ENCODE measurements at places on chromosomes 13 and 19.
A peak's percentile ranks its signal among the peaks of the same experiment; 100 is the strongest.

GRCh38 chr13:29452773-29453616 lies 142.5 kb downstream of the SLC7A1 start:
- no peak for DNase-seq

DNA sequence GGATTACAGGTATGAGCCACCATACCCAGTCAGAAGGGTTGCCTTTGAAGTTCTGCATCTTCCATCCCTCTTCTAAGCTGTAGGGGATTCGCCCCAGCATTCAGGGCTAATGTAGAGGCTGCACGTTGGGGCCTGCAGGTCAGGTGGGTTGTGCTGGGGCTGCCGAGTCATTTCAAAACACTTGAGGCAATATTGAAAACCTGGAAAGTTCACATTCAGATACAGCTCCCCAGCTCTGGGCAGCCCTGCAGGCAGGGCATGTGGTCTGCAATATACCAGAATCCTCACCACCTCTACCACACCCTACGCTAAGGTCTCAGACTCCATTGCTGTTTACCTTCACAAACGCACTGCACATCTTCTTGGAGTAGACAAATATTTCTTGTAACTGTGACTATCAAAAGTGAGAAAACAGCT lies 24.6 kb downstream of the CCNE1 start:
- no peak for DNase-seq

- DNase-seq: no peak
Observed at GRCh38 chr19:28388988-28389387, 824.0 kb downstream of the UQCRFS1 start.

DNA sequence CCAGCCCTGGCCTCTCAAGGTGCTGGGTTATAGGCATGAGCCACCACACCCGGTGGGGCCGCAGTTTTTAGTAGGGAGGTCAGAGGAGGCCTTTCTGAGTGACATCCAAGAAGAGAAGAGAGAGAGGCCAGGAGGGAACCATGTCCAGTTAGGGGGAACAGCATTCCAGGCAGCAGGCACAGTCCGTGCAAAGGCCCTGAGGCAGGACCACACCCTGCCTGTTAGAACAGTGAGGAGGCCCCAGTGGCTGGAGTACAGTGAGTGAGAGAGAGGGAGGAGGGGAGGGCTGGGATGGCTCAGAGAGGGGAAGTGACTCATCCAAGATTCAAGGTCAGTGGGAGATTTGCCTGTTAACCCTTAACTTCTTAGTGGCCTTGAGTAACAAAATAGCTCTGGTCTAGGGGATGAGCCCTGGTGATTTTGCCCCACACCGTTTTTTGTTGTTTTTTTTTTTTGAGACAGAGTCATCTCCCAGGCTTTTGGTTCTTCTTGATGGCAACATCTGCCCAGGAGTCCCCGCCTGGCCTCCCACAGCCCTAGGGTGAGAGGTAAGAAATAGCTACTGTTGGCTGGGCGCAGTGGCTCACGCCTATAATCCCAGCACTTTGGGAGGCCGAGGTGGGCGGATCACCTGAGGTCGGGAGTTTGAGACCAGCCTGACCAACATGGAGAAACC lies 2.7 kb upstream of the PLIN3 start:
- peak; percentile 73 for DNase-seq

DNA sequence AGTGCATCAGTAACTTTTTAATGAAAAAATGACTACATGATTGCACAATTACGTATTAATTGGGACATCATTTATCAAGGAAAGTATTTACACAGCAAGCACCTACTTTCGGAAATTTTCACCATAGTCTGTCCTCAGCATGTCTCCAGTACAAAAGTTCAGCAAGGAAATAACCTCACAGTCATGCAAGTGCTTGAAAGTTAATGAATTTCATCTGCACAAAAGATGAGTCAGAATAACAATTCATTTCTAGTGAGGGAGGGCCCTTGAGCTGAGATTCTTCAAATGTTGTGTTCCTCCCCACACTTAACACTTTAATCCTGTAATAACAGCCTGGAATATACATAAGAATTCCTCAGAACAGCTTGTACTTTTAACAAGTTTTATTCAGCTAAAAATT lies 49.0 kb upstream of the OXGR1 start:
- DNase-seq: peak; percentile 55

DNA sequence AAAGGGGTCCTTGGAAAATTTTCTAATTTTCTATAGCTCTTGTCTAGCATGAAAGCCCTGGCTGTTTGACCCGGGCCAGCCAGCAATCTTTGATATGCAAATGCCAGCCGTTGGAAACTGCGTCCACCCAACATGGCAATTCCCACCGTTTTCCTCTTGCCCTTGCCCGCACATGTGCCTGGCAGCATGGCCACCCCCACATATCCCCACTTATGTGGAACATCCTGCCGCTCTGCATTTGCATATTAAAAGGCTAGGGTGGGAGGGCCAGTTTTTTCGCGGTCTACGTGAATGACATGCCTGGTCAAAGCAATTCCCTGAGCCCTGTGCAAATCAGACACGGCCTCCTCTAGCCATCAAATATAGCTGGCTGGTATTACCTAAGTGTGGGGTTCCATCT lies 110.3 kb upstream of the TDRD3 start:
- no peak for DNase-seq

DNA sequence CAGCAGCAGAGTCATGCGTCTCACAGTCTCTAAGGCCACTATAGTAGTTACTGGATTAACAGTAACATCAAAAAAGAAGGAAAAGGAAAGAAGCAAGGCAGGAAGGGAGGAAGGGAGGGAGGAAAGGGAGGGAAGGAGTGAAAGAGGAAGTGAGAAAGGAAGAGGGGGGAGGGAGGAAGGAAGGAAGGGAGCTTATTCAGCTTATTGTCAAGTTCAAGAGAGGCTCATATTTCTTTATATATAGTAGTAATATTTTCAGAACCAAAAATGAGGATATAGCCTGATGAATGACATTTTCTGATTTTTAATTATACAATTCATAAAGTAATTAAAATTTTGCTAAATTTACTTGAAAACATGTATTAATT lies 17.7 kb upstream of the RUBCNL start:
- DNase-seq: no peak

- DNase-seq: no peak
Observed at GRCh38 chr19:13103581-13104359, 1.1 kb upstream of the LYL1 start.

- no peak for DNase-seq
Observed at GRCh38 chr13:26558987-26559386, 1.5 kb downstream of the WASF3 start.

- no peak for DNase-seq
Observed at GRCh38 chr13:99418843-99419140, 82.5 kb upstream of the TM9SF2 start.

GRCh38 chr13:98869408-98870090 lies 108.3 kb downstream of the DOCK9 start:
- DNase-seq: no peak

- DNase-seq: no peak
Observed at GRCh38 chr13:103283451-103283820, 217.2 kb upstream of the SLC10A2 start.

DNA sequence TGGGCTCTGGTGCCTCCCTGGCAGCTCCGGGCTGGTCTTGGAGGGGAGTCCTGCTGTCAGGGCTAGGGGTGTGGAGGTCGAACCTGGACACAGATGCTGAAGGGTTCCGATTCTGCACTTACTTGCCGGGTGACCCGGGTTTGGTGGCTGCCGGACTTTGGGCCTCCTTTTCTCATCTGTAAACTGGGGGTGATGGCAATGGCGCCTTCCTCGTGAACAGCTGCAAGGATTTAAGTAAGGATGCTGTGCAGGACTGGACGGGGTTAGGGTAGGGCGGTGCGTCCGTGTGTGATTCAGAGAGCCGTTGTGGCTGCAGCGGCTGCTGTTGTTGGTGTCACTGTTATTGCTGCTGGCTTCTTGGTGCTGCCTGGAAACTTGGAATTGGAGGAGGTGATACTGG lies 2.4 kb downstream of the HPN start:
- DNase-seq: no peak

DNA sequence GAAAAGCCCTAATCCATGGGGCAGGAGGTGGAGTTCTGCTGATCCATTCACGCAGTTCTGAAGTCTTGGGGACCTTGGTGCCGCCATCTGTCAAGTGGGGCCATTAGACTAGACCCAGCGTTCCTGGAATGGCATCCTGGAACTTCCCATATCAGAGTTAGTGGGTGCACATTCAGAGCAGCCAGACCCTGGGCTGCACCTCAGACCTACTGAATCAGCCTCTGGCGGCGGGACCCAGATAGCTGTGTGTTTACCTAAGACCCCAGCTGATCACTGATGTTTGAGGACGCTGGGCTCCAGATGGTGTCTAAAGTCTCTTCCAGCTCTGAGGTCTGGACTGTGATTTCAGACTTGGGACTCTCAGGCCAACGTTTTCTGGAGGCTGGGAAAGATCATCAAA lies 12.8 kb downstream of the POP4 start:
- DNase-seq: no peak

DNA sequence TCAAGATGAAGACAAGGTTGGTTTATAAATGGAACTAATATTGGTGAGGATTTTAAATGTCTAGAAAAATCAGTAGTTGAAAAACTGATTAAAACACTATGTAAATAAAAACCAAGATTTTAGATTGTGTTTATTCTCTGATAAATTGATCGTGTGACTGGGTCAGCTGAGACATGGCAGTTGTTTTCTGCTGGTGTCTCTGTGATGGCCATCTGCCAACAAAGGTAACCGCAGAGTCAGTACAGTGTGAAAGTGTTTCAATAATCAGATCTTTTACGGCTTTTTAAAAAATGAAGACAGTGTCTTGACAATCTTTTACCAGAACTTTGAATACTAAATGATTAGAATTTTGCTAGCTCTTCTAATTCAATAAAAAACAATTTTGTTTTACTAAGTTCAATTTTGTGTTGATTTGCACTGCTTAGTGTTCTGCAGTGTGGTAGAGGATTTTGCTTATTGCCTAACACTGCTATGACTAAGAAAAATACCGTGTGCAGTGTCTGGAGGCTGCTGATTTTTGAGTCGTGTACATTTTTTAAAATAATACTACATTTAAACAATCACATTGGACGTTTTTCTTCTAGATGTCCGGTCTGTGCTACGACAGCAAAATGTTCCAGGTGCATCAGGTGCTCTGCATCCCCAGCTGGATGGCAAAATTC lies 32.7 kb upstream of the GPR183 start:
- DNase-seq: no peak

DNA sequence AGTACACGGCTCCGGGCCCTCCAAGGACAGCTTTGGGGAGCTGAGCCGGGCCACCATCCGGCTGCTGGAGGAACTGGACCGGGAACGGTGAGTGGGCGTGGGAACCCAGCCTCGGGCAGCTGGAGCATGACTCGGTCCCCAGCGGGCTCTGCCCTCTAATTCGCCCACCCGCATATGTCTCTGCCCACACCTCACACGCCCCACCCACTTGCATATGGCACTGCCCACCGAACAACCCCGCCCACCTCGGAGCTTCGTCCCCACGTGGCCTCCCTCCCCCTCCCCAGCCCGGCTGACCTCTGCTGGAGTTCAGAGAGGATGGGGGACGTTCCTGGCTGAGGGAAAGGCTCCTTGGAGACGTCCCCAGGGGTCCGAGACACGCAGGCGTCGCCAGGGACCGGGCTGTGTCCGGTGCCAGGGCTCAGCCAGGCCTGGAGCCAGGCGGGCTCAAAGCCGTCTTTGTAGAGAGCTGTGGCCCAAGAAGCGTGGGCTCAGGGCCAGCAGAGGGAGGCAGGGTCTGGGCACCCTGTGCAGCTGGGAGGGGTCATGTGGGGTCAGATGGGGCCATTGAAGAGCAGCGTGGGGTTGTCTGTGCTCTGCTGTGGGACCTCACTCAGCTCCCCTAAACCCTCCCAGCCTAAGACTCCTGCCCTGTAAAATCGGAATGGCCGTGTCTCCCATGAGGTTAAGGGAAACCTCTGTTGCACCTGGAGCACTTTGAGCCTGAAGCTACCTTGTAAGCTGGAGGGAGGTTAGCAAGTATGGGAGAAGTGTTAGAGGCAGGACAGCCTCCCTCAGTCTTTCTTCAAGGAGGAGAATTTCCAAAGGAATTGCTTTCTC lies 3.8 kb downstream of the APC2 start:
- DNase-seq: no peak

- no peak for DNase-seq
Observed at GRCh38 chr19:15433519-15434069, 14.8 kb upstream of the AKAP8L start.

DNA sequence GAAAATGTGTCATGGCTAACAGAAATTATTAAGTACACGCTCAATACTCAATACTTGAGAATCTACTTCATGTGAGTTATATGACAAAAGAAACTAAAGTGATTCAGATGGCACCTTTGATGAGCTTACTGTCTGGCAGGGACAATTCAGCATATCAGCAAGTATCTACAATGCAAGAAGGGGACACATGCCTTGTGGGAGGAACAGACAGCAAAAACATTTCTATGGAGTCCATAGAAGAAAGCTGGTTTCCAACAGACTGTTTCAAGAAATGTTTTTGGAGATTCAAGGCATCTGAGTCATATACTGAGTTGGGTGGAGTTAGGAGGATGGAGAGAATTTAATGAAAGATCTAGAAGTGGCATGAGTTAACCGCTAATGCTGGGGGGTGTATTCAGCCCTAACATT lies 54.7 kb downstream of the MBNL2 start:
- DNase-seq: no peak

GRCh38 chr13:61908906-61909615 lies 493.4 kb upstream of the PCDH20 start:
- DNase-seq: no peak

GRCh38 chr19:2249880-2250765 lies 1.0 kb downstream of the AMH start:
- no peak for DNase-seq

- no peak for DNase-seq
Observed at GRCh38 chr19:4115050-4115817, 8.7 kb downstream of the MAP2K2 start.
